ENCODE measurements at places on chromosomes 2 and 18.
A peak's percentile ranks its signal among the peaks of the same experiment; 100 is the strongest.

DNA sequence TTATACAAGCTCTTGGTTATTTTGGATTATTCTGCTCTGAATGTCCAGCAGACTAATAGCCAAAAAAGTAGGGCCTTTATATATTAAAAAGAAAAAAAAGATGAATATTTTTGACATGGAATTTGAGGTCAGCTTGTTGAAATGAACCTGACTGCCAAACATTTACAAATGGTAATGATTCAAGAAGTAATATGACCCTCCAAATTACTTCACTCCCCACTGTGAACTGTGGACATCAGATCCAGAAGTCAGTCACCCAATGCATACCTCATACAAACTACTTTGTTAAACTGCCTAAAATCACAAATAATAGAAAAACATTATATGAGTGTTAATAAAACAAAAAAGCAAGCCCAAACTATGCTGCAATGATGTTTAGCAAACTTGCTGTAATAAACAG, 10.0 kb downstream of the EPG5 start:
- DNase-seq: peak; percentile 72

DNA sequence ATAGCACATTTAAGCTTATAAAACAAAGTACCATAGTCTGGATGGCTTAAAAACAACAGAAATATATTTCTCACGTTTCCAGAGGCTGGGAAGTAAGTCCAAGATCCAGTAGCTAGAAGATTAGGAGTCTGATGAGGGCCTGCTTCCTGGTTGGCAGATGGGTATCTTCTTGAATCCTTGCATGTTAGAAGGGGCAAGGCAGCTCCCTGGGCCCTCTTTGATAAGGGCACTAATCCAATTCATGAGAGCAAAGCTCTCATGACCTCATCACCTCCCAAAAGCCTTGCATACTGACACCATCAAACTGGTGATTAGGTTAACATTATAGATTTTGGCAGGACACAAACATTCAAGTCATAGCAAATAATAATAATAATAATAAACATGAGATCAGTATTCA, 146.4 kb downstream of the CCDC102B start:
- no peak for DNase-seq

GRCh38 chr18:24009651-24010333, 4.8 kb upstream of the TTC39C start:
- DNase-seq: no peak

GRCh38 chr2:132691556-132691955, 21.6 kb upstream of the LYPD1 start:
- no peak for DNase-seq

DNA sequence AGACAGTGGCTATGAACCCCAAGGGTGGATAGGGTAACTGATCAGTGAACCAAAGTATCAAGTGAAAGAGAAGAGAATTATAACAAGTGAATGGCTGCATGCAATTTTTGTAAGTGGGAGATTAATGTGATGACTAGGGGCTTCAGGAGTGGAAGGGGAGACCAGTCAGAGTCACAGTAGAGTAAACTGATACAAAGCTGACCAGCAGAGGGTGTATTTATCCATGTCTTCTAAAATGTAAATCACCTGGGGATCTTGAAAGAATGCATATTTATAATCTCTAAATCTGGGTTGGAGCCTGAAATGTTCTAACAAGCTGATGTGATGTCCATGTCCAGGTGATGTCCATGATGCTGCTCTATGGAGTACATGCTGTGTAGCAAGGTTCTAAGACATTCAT, 1351.3 kb upstream of the CHAC2 start:
- DNase-seq: no peak

DNA sequence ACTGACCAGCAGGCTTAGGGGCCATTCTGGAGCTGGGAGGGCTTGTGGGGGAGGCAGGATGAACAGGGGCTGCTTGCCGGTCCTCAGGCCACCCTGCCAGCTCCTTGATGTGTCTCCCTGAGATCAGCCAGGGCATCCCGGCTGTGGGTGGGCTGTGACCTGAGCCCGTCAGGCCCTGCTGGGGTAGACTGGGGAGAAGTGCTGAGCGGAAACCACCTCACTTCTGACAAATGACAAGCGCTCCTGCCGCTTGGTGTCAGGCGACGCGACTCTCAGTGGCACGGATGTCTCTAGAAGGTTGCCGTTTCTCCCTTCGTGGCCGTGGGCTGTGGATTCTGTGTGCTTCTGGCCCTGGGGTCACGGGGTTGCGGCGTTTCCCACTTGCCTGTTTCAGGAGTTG, 45.7 kb downstream of the NFATC1 start:
- DNase-seq: no peak

DNA sequence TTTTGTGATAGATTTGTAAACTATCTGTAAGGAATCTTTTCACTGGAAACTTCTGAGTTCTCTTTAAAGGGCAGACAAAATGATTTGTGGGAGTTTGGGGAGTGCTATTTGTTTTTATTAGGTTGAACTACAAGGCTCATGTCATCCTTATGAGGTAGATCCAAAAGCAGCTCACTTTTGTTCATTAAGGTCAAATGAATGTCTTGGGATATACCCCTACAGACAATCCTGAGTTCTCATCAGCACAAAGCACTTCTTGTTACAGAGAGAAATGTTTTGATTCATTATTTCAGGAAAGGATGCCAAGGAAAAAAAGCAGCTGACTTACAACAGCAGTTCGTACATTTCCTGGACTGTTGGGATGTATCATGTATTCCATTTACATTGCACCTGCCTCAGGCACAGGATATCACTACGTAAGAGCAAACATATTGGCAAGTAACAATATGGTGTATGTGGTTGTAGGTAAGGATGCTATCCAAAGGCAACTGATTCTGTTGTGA, 68.9 kb downstream of the DCC start:
- no peak for DNase-seq

DNA sequence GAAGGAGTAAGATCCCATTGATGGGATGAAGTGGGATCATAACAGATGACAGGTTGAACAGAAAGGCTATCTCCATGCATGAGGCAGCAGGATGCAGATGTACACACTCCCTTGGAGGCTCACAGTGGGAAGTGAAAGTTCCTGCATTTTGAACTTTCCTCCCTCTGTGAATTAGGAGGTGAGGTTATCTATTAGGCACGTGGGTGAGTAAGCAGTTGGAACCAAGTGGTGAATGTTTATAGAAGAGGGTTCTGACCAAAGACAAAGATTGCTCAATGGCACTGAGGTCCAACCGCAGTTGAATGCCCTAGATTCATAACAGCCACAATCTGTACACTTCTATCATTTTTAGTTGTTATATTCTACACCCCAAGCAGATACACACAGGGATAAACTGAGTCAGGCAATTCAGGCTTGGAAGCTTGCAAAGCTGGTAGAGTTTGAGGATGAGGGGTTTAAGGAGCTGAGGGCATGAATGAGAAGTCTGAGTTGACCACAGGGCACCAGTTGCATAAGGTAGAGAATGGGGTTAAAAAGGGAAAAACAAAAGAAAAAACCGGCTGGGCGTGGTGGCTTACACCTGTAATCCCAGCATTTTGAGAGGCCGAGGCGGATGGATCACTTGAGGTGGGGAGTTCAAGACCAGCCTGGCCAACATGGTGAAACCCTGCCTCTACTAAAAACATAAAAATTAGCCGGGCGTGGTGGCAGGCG, 7.1 kb upstream of the KCMF1 start:
- DNase-seq: peak; percentile 63

- DNase-seq: peak; percentile 34
Measured at GRCh38 chr2:166180951-166181812, 53.4 kb upstream of the SCN1A start.

- DNase-seq: no peak
Measured at GRCh38 chr18:52624702-52625101, 284.7 kb downstream of the DCC start.

DNA sequence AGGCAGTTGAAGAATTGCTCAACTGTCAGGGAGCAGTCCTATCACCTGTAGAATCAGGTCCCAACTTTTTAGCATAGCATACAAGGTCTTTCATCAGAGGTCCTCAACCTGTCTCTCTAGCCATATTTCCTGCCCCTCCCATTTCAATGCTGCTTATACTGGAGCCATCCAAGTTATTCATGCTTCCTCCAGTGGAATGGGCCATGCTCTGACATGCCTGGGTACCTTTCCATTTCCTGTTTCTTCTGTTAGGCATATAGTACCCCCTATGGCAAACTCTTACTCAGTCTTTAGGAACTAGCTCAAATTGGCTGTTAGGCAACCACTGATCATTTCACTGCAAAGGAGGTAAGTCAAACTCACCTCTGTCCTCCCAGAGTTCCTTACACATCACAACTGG, 51.0 kb upstream of the ABCA12 start:
- no peak for DNase-seq

GRCh38 chr2:172900871-172901270, 165.2 kb downstream of the RAPGEF4 start:
- DNase-seq: no peak

- DNase-seq: no peak
Measured at GRCh38 chr2:210410542-210410941, 66.0 kb downstream of the LANCL1 start.

- DNase-seq: no peak
Measured at GRCh38 chr18:44882163-44882868, 201.6 kb downstream of the SETBP1 start.

Measured in fibroblast of skin of right biceps (primary cell).